ENCODE measurements at places on chromosomes 3 and 15.

DNA sequence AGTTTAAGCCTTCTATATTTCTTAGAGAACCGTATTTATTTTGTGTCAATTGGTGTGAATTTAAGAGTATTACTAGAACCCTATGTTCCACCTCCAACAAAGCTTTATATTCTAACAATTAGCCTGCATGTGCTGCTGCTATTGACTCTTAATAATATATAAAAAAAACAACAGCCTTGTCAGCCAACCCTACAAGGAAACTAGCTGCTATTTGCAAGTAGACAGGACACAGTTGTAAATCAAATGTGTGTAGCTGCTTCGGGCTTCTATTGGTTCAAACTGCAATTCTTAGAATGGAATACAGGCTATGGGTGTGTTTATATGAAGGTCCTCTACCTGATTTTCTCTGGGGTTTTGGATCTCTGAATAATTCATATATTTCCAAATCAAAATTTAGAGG lies 60.7 kb downstream of the ZBTB20 start:
- DNase-seq = no peak

DNA sequence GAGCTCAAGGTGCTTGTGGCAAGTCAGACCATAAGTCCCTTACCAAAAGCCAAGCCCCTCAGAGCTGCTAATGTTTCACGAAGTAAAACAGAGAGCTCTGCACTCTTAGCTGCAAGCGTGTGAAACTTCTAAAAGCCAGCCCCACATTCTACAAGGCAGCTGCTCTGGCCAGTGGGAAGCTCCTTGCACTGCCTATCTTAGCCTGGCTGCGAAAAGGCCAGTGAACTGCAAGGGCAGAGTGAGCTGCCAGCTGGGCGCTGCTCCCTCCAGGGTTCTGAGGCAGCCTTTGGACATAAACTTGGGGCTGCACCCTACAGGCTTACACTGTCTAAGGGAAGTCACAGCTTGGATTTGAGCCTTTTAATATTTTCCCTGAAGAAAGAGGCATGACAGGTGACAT lies 2.2 kb upstream of the MUSTN1 start:
- DNase-seq = no peak

- no peak for DNase-seq
These were observed 683.5 kb downstream of the TUSC7 start for GRCh38 chr3:117393119-117393518.

GRCh38 chr15:98909968-98910885 lies 97.4 kb downstream of the PGPEP1L start:
- DNase-seq = no peak

DNA sequence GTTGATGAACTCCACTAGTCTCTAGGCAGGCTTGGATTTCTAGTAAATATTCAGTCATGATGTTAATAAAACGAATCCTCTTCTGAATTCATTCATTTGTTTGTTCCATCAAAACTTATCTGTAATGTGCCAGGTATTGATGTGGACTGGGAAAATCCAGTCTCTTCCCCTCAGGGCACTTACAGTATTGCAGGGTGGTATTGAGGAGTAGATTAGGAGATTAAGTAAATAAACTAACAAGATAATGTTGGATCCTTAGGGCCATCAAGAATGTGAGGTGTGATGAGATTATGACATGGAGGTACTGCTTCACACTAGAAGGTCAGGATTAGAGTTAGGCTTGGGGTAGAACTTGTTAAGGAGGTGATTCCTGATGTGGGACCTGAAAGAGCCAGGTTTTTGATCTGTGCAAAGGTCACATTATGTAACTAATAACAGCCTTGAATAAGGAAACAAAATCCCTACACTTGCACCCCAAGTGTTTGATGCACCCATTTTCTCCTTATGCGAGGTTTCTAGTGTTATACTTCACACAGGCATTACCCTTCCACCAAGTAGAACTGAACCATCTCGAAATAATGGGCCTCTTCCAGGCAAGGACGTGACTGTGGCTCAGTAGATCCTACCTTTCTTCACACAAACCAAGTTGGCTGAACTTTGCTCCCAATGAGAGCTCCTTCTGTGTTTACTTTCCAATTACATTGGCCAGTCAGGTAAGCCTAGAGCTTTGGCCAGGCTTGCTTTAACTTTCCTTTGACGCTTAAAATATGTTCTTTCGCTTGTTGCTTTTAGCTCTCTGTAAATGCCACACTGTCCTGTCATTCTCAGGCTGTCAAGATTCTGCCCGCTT lies 16.7 kb downstream of the MCTP2 start:
- DNase-seq = no peak

DNA sequence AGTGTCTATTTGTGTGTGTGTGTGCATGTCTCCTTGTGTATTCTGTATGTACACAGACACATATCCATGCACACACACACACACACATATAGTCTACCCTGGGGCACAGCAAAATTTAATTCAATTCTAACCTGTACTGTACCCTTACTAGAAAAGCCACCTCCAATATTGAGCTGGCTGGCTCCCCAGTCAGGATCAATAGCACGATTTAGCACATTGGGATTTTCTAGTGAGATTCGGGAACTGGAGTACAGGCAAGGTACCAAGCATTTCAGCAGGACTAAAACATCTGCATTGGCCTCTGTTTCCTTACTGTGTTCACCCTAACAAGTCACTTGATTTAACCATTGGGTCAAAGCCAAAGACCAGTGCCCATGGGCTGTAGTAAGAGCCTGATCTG lies 13.2 kb downstream of the FSTL1 start:
- DNase-seq = no peak

GRCh38 chr3:39408493-39409372 lies 2.2 kb downstream of the RPSA start:
- no peak for DNase-seq

- DNase-seq = no peak
These were observed 97.7 kb upstream of the P2RY1 start for GRCh38 chr3:152737021-152737908.

DNA sequence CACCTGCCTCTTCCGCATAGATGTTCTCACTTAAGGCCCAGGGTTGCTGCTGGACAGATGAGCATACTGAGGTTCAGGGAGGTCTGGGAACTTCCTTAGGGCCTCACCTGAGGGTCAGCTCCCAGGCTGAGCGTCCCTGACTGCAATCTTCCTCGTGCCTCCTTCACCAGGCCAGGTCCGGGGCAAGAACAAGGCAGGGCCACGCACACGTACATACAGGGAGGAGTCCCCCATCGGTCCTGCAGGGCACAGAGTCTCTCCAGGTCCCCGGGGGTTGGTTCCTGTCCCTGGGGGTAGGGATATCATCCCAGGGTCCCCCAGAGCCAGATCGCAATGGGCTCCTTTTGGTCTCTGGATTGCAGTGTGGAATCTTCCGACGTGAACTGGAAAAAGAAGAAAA lies 130.1 kb downstream of the LRRK1 start:
- DNase-seq = no peak

DNA sequence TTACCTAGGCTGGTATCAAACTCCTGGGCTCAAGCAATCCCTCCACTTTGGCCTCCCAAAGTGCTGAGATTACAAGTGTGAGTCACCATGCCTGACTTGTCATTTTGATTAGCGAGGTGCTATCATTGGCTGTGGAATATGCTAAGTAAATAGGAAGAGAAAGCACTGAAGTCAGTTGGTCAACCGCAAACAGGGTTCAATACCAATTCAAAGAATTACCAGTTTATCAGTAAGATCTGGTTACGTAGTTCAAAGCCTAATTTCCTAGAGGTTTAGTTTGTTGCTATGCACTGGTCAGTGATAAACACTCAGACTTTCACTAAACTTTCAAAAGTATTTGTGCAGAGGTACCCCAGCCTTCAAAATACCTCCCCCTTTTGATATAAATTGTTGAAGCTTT lies 29.5 kb downstream of the GLB1 start:
- DNase-seq = no peak

GRCh38 chr3:34073961-34074360 lies 275.5 kb downstream of the PDCD6IP start:
- no peak for DNase-seq

GRCh38 chr3:1734494-1735122 lies 364.1 kb upstream of the CNTN4 start:
- DNase-seq = no peak

DNA sequence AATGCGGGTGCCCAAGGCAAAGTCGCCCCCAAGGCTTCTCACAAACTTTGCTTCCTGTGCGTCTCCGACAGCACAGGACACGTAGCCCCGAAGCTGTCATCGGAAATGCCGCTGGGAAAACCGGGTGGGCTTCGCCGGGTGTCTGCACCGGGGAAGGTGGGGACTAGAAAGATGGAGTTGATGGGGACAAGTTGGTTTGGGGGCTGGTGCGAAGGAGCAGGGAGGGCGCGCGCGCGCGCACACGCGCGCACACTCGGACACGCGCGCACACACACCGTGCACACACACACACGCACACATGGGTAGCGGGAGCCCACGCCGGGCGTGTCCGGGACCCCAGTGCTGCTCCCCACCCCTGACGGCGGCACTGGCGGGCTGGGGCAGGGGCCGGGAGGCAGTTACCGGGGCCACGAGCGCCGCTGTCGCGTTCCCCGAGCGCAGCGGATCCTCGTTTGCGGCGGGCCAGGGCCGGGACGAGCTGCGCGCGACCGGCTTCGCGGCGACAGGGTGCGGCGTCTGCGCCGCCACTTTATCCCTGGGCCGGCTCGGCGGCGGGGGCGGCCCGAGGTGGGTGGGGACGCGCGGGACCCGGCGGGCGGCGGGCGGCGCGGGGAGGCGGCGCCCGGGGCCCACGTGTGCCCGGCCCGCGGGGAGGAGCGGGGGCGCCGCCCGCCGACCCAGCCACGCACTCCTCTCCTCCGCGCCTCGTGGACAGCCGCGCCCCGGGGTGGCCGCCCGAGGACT lies 539 bp upstream of the MGLL start:
- no peak for DNase-seq

DNA sequence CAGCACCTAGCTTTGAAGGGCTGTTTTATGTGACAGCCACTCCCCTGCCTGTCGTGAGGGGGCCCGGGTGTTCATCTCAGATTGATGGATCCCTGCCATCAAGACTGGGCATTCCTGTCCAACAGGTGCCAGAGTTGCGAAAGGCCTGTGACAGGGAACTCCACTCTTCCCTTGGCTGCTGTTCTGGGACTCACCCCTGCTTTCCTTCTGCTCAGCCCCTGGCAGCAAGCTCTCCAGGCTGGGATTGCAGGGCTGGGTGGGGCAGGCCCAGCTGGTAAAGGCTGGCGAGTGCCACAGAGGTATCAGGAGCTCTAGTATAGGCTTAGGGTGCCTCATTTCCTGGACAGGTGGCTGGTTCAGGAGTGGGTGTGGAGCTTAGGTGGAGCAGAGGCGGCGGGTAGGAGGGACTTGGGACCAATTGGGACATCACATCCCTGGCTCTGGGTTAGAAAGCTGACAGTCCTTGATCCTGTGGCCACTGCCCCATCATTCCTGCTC lies at the start of gene PLA2G4B:
Gene PLA2G4B, plus strand, starts transcription at position 448 of the 498 bp plus-strand sequence. CDS start 67 bp downstream, outside the sequence.
- DNase-seq = no peak

DNA sequence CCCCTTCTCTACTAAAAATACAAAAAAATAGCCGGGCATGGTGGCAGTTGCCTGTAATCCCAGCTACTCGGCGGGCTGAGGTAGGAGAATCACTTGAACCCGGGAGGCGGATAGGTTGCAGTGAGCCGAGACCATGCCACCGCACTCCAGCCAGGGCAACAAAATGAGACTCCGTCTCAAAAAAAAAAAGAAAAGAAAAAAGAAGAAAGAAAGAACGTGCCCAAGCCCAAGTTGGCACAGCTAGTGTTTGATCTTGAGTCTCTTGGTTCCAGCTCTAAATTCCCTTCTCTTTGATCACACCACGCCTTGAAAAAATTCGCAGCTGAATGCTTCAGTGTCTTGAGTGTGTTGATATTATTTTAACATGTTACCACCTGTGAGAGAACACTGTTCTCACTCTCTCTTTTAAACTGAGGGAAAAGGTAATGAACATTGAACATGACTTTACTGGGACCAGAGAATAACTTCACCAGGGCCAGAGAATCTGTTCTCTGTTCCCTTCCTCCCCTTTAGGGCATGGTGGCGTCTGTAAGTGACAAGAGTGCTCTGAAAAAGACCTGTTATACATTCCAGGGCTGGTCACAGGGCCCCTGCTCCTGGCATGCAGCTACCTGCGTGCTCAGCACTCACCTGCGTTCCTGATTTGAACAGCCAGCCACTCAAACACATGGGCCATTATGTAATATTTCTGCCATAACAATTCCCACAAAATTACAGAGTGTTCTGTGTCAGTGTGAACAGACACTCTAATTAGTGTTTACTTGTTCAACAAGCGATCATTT lies 19.0 kb downstream of the SLCO3A1 start:
- DNase-seq = no peak

DNA sequence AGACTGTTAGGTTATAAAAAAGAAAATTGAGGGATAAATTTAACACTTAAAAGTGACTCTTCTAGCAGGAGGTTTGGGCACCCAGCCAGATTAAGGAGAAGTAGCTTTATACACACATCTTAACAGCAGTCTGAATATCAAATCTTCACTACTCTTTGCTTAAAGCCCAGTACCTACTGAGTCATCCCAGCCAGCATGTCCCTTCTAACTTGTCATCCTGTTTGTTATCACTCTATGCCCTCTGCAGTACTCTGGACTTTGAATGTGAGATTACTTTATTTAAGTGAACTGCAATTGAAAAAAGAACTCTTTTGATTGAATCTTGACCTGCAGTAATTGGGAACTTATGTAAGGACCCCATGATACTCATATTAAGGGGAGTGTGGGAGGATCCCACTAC lies 77.6 kb downstream of the FHIT start:
- DNase-seq = no peak

DNA sequence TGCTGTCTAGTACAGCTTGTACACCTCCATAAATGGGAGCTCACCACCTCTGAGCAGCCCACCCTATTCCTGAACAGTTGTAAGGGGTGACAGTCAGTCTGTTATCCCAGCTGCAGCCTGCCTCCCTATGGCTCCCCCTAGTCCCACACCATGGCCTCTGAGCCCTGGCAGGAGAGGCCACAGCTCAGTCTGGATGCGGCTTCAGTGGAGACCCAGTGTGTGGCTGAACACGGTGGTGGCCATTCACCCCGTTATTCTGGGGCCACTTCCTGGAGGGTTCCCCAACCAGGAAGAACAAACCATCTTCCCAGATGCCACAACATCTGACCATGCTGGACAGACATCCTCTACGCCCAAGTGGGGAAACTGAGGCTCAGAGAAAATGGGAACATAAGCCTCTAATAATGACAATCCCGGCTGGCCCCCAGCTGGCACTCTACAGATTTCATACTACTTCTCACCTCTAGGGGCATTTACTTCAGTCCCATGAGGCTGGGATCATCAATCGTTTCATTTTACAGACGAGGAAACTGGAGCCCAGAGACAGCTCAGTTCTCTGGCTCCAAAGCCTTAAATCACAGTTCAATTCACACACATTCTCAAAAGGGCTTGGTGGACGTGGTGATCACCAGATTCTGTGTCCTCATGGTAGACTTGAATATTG lies 9.2 kb upstream of the GRIP2 start:
- no peak for DNase-seq

DNA sequence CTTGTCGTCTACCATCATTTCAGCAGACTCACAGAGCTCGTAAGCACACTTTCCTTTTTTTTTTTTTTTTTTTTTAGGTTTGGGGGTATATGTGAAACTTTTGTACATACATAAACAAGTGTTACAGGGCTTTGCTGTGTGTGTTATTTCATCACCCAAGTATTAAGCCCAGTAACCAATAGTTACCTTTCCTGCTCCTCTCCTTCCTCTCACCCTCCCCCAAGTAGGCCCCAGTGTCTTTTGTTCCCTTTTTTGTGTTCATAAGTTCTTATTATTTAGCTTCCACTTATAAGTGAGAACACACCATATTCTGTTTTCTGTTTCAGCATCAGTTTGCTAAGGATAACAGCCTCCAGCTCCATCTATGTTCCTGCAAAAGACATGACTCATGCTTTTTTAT lies 746.8 kb downstream of the GRM7 start:
- DNase-seq = no peak
